Nephron progenitor cell (in vitro differentiated cells): ENCODE measurements at places on chromosomes 5 and 9.

DNA sequence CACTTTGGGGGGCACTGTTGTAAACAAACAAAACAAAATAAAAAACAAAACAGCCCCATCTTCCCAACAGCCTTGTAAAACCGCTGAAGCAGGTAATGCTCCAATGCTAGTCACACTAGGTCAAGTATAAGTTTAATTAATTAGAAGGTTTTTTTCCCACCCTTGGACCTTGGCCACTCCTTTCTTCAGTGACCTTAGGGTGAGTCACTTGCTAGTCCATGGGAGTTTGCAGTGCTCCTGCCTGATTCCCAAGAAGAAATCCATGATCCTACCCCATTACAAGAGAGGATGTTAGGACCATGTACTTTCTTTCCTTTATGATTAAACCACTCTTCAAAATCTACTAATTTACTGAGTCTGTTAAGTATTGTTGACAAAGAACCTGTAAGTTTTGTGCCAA, 192.2 kb upstream of the CDKN2B start:
- DNase-seq = no peak

DNA sequence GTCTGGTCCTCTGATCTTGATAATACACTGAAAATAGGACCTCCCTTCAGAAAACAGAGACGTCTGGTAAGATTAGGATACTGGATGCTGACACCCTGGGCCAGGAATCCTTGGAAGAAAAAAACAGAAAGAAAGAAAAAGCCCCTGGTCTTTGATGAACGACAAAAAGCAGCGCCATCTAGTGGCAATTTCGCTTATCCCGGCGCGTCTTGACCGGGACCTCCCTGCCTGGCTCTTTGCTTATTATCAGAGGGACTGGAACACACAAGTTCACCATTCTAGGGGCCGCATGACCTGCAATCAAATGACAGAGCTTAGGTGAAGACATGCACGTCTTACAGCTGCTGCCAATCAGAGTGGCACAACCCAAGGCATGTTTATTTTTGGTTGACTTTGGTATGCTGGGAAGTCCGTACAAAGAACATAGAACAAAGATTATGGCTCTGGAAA, 114.9 kb upstream of the NFIB start:
- peak; percentile 85 for DNase-seq

- no peak for DNase-seq
These were observed 142.6 kb downstream of the FAM114A2 start for GRCh38 chr5:153896117-153896516.

GRCh38 chr5:1706428-1706827, 93.2 kb downstream of the MRPL36 start:
- no peak for DNase-seq

DNA sequence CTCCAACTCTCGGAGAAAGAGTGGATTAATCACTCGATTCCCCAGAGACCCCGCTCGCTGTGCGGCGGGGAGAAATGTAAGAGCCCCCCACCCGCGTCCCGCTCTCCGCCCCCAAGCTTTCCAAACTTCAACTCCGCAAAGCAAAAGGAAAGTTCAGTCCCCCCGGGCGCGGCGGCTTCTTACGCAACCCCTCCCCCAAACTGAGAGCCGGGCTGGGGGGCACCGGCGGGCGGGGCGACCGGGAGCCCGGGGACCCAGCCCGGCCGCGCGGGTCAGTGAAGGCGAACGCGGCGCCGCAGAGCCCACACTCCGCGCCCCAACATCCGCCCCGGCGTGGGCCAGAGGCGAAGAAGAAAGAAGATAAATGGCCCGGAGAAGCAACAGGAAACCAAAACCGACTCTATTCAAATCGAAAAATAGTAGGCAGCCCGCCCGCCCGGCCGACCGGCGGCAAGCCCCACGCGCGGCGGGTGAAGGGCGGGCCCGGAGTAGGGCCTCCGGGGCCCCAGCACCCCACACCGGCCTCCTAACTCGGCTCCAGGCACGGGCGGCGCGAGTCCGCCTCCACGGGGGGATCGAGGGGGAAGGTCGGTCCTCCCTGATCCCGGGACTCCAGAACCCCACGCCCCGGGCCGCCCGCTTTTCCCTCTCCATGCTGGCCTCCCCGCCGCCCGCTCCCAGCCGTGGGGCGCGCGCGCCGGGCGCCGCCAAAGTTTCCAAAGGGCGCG, 720 bp downstream of the NOTCH1 start:
- DNase-seq = peak; percentile 50

DNA sequence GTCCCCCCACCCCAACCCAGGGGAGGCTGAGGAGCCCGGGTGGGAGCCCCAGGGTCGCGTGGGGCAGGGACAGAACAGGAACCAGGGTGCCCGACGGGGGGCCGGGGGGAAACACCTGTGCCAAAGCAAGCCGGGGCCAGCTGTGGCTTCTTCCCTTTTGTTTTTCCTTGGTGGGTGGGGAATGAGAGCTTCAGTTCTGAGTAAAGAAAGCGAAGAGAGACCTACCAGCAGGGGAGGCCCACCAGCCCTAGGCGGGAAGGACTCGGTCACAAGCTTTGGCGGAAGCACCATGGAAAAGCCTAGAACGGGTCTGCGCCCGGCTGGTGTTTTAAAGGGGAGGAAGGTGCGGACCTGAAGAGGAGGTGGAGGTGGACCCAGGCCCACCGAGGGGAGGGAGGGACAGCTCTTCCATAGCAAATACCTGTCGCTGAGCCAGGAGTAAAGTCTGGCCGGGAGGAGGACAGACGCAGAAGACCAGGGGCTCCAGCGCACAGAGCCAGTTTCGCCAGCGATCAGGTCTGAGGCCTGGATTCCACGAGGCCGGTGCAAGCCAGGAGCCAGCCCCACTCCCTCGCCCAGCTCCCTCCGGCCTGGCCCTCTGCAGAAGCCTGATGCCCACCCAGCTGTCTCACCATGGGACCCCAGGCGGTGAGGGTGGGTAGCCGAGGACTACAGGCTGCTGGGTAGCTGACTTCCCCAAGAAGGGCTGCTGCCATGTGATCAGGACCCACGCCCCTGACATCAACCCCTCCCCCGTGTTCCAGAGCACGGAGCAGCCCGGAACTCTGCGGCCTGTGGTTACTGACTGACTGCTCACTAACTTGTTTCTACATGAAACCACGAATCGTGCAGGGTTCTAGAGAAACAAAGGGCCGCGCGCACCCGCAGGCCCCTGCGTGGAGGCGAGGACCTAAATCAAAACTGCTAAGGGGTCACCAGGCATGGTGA, 849 bp upstream of the MGAT1 start:
- no peak for DNase-seq

DNA sequence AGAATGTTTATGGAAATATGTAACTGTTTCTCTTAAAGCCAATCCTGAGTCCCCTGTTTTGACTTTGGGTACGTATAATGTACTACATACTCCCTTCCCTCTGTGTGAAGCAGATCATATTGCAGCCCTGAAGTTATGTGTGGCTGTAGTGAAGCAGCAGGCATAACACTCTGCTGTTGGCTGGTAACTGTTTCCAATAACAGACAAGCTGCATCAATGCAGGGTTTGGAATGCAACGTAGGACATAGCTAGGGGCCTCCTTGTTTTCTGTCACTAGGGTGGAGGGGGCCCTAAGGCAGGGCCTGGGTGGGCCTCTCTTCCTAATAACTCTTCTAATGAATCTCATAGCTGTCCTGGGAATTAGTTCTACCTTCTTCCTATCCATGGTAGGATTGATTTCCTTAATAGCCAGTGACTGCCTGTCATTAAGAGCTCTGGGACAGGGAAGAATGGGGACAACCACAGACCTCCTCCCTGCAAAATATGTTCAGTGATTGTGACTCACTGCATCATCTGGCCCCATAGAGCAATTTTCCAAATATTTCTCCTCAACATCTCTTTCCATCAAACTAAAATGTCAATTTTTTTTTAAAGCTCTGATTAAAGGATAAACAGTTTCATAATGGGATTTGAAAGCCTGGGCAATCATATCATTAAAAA, 129.6 kb upstream of the HMHB1 start:
- DNase-seq = peak; percentile 2

DNA sequence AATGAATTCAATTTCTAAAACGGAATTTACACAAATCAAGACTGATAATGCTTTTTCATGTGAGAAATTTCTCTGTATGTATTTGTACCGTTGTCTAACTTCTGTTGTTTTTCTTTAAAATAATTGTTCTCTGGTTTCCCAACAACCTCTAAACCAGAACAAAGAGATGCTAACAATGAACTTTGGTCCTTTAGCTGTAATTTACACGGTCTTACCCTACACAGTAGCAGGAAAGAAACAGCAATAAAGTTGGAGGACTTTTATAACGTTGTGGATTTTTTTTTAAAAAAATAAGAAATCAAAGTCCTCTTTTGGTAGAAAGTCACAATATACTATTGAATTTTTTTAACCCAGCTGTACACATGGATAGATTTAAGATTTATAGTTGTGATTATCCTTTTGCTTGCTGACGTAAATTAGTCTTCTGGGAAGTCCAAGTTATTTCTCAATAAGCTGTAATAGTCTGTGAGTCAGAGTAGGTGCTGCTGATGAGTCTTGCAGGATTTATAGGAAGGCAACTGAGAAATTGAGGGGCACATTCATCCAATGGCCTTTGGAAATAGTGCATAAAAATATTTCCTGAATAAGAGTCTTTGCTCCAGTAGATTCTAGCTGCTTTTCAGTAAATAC, 76.8 kb upstream of the PCSK1 start:
- DNase-seq = no peak

DNA sequence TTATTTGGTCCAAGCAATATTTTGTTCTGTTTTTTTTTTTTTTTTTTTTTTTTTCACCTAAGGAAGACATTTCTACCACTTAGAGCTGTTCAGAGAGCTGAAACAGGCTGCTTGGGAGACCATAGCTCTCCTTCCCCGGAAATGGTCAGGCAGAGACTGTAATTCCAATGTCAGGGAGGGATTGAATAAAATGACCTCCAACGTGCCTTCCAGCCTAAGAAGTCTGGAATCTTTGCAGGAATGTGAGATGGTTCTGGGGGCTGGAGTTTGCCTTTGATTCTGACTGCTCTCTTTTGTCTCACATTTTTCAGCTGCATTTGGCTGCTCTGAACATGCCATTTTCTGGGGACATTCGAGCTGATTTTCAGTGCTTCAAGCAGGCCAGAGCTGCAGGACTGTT, 38.3 kb upstream of the TGFBR1 start:
- DNase-seq = no peak

GRCh38 chr5:138874771-138875551, at the start of gene LRRTM2:
Gene LRRTM2, minus strand, starts transcription at chr5:138875335. Its CDS starts 424 bp downstream, at chr5:138874911.
- no peak for DNase-seq

GRCh38 chr9:3018071-3018470, 174.2 kb upstream of the PUM3 start:
- DNase-seq = no peak

- no peak for DNase-seq
These were observed 44.6 kb upstream of the LPCAT1 start for GRCh38 chr5:1568201-1568979.

- no peak for DNase-seq
These were observed 223.4 kb downstream of the ZNF608 start for GRCh38 chr5:124522992-124523391.

DNA sequence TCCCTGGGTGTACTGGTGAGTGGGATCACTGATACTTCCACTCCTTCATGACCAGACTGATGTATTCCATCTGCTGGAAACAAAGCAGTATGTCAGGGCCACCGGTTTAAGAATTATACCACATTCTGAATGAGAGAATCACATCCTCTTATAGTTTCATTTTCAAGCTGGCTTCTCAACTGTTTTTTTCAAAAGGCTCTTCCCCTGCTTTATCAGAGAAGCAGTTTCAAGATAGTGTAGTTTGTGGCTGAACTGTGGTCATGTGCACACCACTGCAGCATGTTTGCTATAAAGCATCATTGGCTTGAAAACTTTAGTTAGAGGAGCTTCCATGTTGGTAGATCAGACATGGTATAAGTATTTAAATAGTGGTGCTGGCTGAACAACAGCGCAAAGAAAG, 450.5 kb upstream of the CDH10 start:
- no peak for DNase-seq

DNA sequence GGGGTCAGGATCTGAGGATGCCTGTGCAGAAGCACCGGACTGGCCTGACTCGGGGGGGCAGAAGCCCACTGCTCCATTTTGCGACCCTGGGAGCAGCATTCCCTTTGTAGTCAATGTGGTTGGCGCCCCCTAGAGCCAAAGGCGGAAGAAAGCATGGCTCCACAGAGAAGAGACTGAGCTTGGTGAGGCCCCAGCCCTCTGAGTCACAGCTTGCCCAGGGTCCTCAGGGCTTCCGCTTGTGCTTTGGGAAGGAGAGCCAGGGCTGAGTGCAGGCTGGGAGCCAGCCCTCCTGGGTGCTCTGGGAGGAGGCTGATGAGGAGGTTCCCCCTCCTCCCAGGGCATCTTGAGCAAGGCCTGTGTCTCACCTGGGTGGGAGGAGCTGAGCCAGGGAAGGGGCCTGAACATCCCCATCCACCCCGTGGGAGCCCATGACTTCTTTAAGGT, 5.5 kb upstream of the AQP3 start:
- DNase-seq = peak; percentile 75

- DNase-seq = no peak
These were observed 57.7 kb downstream of the FAM13B start for GRCh38 chr5:137975208-137975607.

GRCh38 chr5:22521521-22521920, 331.6 kb downstream of the CDH12 start:
- DNase-seq = no peak

- no peak for DNase-seq
These were observed 10.7 kb upstream of the CREBRF start for GRCh38 chr5:173045474-173045873.

- no peak for DNase-seq
These were observed 189.5 kb upstream of the PPP1R26 start for GRCh38 chr9:135290086-135290485.

- DNase-seq = no peak
These were observed 28.6 kb downstream of the RASGEF1C start for GRCh38 chr5:180180421-180180820.

GRCh38 chr5:154190595-154191304, at the start of gene GALNT10:
Gene GALNT10, plus strand, starts transcription at chr5:154190733. Its CDS starts 134 bp downstream, at chr5:154190867.
- peak; percentile 75 for DNase-seq

GRCh38 chr5:65021527-65022226, 252.9 kb downstream of the CWC27 start:
- DNase-seq = no peak

GRCh38 chr5:151632524-151632923, 41.4 kb upstream of the FAT2 start:
- no peak for DNase-seq

- DNase-seq = peak; percentile 45
These were observed 136.9 kb upstream of the FBN2 start for GRCh38 chr5:128674837-128675446.

GRCh38 chr5:41636605-41637004, 126.2 kb upstream of the PLCXD3 start:
- DNase-seq = peak; percentile 22

- DNase-seq = no peak
These were observed 7.0 kb downstream of the UBE2QL1 start for GRCh38 chr5:6455571-6456200.

GRCh38 chr5:176501333-176501732, 35.9 kb downstream of the RNF44 start:
- DNase-seq = no peak

DNA sequence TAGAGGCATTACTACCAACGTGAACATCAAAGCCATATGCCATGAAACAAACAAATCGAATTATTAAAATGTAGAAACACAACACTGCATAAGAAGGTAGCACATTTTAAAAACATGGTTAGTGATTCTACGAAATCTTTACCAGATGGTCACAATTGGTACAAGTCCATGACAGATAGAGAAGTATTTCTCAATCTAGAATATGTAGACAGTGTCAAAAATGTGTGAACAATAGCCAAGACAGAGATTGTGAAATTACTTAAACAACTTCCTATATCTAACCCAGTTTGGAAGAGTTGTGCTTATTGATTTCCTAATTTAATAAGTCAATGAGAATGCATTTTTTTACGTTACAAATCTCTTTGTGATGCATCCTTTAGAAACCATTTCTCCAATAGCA, 1121.6 kb downstream of the MAT2B start:
- DNase-seq = no peak
